ENCODE measurements at places on chromosomes 1 and 21. TPM values are rescaled to one million over a fixed set of nuclear protein-coding genes. Genes with fewer than 3 reads are reported as not detected.

CIART gene
- 14.7 TPM for total RNA-seq

KCNT2 gene
- total RNA-seq, result 4.6 TPM

DNA sequence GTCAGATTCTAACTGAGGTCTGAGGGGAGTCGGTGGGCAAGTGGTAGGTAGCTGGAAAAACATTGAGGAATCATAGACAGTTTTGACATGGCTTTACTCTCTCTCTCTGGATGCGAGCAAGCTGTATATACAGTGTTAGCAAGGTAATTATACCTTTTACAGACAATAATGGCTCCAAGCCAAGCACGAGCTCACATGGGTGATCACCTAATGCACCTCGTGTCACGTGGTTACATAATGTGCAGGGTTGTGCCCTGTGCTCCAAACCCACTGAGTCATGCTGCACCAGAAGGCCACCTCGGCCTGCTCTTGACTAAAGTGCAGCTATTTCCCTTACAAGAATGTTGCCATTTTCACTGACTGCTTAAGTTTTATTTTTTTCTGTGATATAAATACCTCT lies 7.6 kb upstream of the CLCA2 start:
- DNase-seq, result no peak

DNA sequence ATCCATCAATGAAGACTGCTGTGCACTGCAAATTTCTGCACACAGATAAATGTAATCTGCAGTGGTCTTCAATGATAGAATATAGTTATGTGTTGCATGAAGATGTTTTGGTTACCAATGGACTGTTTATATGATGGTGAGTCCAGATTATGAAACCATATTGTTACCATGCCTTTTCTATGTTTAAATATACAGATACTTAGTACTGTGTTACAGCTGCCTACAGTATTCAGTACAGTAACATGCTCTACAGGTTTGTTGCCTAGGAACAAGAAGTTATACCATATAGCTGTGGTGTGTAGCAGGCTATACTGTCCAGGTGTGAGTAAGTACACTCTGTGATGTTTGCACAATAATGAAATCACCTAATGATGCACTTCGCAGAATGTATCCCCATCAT lies 40.8 kb downstream of the SORT1 start:
- DNase-seq, result no peak

DNA sequence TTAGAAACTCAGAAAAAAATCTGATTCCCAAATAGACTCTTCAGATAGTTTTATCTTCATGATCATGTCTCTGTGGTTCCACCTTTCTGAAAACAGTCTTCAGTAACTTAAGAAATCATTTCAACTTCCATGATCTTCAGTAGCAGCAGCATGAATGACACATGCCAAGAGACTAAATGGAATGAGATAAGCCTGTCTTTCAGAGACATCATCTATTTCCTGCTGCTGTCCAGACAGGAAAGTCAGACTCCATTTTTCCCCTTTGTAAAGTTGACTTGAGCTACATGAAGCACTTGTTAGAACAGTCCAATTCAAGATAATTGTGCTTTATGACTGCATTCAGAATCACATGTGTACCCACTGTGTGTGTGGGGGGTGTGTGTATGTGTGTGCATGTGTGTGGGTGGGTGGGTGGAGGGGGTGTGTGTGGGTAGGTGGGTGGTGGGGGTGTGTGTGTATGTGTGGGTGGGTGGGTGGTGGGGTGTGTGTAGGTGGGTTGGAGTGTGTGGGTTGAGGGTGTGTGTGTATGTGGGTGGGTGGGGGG lies 58.8 kb downstream of the CLIC4 start:
- DNase-seq, result no peak

- no peak for DNase-seq
Measured at GRCh38 chr1:211684791-211685190, 9.4 kb upstream of the NEK2 start.

GRCh38 chr21:27292229-27292628 lies 325.3 kb upstream of the ADAMTS5 start:
- DNase-seq, result no peak

GRCh38 chr1:200253774-200254495 lies 155.9 kb downstream of the ZNF281 start:
- DNase-seq, result no peak

DNA sequence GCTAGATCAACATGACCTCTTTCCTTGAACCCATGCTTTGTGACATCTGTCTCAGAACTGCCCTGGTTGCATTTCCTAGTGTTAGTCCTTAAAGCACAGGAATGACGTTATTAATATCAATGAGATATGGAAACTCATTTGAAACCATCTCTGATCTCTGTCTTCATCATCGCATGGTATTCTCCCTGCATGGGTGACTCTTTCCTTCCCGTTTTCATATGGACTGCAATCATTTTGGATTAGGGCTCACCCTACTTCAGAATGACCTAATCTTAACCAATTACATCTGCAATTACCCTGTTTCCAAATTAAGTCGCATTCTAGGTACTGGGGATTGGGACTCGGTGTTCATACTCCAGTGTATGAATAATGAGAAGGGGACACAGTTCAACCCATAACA lies 41.7 kb upstream of the DISC1 start:
- no peak for DNase-seq

GRCh38 chr1:48627486-48627885 lies 149.2 kb downstream of the BEND5 start:
- no peak for DNase-seq

- DNase-seq, result no peak
Measured at GRCh38 chr1:101150670-101151069, 86.1 kb upstream of the S1PR1 start.
